ENCODE measurements at places on chromosomes 16 and 17. TPM values are rescaled to one million over a fixed set of nuclear protein-coding genes. Genes with fewer than 3 reads are reported as not detected.

DNA sequence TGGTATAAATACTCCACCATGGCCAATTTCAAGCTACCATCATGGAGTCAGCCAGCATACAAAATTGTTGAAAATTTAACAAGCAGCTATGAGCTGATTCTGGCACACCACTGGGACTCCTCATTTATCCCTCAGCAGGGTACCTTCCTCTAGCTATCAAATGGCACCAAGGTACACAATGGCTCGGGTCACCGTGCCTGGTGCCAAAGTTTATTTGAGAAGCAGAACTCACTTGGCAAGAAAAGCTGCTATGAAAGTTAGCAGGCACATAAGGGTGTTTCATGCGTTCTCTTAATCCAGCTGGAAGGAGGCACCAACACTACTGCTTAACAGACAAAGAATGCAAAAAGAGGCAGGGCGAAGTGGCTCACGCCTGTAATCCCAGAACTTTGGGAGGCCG is 51.6 kb downstream of the IKZF3 start:
- no peak for DNase-seq

DNA sequence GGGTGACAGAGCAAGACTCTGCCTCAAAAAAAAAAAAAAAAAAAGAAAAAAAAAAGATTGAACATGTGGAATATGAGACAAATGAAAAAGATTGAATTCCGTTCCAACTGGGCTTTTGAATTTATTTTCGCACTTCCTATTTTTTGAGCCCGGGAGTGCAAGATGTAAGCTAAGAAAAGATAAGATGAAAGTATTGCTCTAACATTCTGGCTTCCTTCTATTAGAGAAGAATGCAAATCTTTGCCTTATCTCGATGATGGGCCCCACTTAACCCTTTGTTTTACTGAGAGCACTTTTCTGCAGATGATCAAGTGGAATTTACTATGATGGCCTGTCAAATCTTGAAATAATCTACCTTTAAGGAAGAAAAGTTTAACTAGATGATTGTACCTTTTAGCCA is 96.3 kb downstream of the WWOX start:
- no peak for DNase-seq

- DNase-seq, result peak; percentile 10
Observed at GRCh38 chr17:973053-973452, 6.5 kb downstream of the NXN start.

GRCh38 chr16:86823125-86823524 is 244.8 kb downstream of the FOXL1 start:
- DNase-seq, result no peak

DNA sequence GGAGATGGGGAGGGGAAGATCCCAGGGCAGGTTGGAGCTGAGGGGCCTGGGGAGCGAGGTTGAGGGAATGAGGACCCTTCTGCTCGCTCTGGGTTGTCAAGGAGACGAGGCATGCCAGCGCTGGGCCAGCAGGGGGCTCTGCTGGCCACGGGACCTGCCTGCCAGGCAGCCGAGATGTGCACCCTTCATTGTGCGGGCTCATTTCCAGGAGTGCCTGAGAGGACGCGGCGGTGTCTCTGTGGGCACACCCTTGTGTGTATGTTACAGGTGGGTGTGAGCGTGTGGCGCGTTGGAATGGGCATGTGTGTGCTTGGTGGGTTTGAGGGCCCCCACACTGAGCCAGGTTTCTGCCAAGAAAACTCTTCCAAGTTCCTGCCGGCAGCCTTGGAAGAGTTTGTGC is 15.9 kb downstream of the ARHGAP23 start:
- DNase-seq, result peak; percentile 84

DNA sequence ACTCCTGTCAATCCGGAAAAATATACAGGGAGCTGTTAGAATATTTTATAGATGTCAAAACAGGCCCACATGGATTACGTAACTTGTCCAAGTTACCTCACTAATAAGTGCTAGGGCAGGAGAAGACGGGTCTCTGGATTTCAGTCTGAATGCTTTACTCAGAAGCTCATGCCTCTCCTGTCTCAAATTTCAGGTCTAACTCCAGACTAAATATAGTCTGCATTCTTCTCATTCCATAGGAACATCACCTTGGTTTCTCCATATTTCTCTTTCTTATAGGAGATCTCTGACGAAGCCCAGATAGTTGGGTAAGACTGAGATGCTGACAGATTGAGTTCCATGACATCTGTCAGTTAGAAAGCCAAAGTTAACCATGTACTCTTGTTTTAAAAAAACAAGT is 174.2 kb downstream of the STX8 start:
- DNase-seq, result no peak

GRCh38 chr17:76682296-76682695 is 28.5 kb downstream of the MXRA7 start:
- DNase-seq, result peak; percentile 79

- DNase-seq, result no peak
Observed at GRCh38 chr17:28904800-28905199, 1.9 kb upstream of the DHRS13 start.

GRCh38 chr17:36689089-36689667 is 87.8 kb downstream of the MRM1 start:
- no peak for DNase-seq

HSPB9 gene
- 0.11 TPM for total RNA-seq
